ENCODE measurements at places on chromosomes 6 and 20. TPM values are rescaled to one million over a fixed set of nuclear protein-coding genes. Genes with fewer than 3 reads are reported as not detected.

DSP gene
- total RNA-seq, result not detected

LPA gene
- total RNA-seq, result not detected

BPIFB4 gene
- total RNA-seq, result not detected

THBD gene
- 1.1 TPM for total RNA-seq

COL10A1 gene
- not detected for total RNA-seq

HCRTR2 gene
- not detected for total RNA-seq

RAET1G gene
- total RNA-seq, result not detected

DEFB121 gene
- total RNA-seq, result not detected

AURKA gene
- 0.92 TPM for total RNA-seq

TGM3 gene
- not detected for total RNA-seq

PPP1R14C gene
- not detected for total RNA-seq

RAB44 gene
- 0.21 TPM for total RNA-seq

FYN gene
- total RNA-seq, result 455 TPM

ADAM33 gene
- not detected for total RNA-seq

GHRH gene
- total RNA-seq, result not detected

RFX6 gene
- not detected for total RNA-seq

LTA gene
- total RNA-seq, result 26.0 TPM

HLA-F gene
- total RNA-seq, result 629 TPM

TAP1 gene
- 119 TPM for total RNA-seq

DNA sequence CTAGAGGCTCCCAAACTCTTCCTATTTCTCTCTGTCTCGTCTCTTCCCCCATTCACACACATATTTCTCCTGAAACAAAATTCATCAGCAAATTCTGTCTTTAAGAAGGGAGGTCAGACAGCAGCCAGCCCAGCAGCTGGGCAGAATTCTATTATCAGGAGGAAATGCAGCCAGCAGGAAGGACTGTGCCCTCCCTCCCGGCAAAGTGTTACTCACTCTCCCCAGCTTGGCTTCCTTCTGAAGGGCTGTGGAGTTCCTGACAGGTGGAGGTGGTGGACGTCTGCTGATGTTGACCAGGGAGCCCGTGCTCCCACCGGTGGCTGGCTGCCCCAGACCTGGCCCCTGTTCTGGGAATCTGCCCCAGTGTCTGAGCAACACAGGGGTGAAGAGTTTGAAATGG, 37.3 kb downstream of the KCNB1 start:
- DNase-seq, result no peak

GRCh38 chr6:116217069-116217468, 36.8 kb downstream of the TSPYL4 start:
- no peak for DNase-seq

DNA sequence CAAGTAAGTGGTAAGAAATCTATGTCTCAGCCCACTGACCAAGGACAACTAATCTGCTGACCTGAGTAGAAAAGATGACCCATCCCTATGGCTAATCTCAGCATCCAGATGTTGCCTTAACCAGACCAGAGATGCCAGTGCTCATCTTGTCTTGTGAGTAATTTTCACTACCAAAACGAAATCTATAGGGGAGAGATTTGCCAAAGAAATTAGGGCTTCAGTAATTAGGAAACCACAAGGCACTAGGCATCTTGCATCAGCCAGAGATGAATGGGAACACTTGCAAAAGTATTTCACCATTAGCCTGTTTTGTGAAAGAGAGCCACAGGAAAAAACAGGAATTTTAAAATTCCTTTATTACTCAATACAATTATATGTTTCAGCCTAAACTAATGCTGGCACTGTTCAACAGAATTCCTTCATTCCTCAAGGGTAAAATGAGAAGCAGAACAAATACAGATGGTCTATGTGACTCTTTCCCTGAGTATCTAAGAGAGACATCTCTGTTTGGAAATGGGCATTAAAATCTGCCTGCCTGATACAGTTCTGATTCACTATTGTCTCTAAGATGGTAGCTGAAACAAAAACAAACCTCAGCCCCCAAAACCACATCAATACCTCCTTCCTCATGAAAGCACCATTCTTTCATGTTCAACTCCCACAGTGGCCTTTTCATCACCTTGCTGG, 87.8 kb downstream of the GMDS start:
- DNase-seq, result no peak

- peak; percentile 100 for DNase-seq
Observed at GRCh38 chr6:32195652-32195901, 3.1 kb upstream of the GPSM3 start.

GRCh38 chr20:51910321-51911050, 108.2 kb upstream of the SALL4 start:
- DNase-seq, result no peak

GRCh38 chr6:168999392-168999791, 254.3 kb downstream of the THBS2 start:
- no peak for DNase-seq

DNA sequence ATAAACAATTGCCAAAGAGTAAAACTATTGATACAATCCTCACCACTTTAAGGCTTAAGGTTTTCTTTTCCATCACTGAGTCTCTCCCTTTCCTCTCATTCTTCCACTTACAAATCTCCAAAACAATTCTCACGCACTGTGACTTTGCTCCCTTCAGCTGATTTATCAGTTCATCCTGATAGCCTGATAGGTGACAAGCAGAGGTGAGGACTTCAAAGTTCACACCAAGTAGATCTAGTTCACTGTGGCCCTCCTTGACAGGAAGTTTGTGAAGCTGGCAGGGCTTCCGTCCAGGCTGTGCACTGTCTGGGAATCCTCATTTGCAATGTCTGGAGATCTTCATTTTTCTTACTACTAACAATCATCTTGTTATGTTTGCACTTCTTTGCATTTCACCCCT, 35.2 kb upstream of the POU5F1 start:
- DNase-seq, result no peak

DNA sequence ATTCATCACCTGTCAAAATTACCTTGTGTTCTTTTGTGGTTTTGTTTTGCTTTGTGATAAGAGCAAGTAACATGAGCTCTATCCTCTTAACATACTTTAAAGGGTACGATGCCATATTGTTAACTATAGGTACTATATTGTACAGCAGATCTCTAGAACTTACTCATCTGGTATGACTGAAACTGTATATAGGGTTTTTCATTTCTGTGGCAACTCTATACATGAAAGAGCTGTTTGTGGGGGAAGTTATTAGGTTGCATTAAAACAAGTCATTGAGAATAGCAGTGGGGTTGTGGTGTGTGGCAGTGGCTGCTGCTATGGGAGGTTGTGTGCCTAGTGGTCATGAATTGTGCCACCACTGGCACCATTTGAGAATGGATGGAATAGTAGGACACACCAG, 268.4 kb downstream of the KCNQ5 start:
- no peak for DNase-seq

GRCh38 chr20:63351811-63352591, 9.1 kb downstream of the CHRNA4 start:
- DNase-seq, result no peak

GRCh38 chr6:44481056-44481455, 93.5 kb downstream of the CDC5L start:
- DNase-seq, result no peak

DNA sequence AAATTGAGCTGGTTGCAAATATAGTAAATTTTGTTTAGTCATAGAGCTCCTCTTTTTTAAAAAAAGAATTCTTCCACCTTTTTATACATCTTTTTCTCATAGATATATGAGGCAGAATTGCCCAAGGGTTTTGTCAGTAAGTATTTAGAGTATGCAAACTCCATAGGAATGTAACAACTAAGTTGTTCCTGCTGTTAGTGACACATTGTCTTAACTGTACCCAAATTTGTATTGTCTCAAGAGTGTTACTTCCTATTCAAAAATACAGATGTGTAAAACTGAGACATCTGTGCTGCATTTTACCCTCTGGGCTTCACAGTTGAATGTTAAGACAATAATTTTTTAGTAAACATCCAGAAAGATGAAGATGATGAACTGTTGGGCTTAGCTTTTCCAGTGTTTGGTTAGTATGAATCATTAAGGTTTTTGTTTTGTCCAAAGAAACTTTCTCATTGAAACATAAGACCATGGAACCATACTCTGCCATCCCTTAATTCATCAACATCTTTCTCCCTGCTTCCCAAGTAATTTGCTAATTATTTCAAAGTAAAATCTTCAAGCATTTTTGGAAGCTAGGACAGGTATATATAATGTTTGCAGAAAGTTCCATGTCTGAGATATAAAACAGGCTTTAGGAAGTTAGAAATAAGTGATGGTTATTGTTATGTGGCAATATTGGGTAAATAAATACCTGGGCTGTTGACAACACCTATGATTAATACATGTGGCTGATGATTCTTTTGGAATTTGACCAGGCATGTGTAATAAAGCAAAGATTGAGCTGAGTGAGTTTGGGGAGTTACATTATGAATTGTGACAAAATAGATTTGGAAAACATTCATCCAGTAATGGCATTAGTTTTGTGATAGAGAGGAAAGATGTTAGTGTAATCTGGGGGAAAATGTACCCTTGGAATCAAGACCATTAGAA, 11.2 kb downstream of the OGFRL1 start:
- DNase-seq, result no peak

DNA sequence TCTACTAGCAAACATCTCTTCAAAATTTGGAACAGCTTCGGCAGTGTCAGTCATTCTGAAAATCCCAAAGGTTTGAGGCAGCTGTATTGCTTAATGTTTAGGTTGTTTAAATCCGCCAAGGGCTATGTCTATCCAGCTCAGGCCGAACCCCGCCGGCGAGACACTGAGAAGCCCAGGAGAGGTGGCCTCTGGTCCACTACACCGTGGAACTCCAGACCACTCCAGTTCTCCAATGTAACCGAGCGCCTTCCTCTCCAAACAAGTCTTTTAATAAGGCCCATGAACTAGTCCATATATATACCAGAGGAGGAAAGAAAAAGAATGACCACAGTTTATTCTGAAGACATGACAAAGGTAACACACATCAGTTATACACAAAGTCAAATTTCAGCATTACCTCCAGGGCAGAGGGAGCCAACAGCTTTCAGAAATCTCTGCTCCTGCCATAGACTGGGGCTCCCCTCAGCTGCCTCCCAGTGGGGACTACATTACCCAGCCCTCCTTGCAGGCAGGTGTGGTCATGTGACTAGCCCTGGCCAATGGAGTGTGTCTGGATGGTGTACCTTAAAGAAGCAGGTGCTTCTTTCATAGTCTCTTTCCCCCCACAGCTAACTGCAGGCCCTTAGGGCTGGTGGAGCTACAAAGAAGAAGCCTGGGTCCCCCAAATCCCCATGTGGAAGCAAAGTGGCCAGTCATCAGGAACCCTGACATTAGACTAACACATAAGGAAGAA, at the start of gene RAMACL:
Gene RAMACL (minus strand): TSS at position 255 of the 733 bp plus-strand sequence. CDS start 201 bp downstream, at position 54.
- DNase-seq, result no peak

GRCh38 chr20:22601361-22602141, 17.2 kb upstream of the FOXA2 start:
- DNase-seq, result no peak

GRCh38 chr20:8262721-8263120, 130.7 kb downstream of the PLCB1 start:
- no peak for DNase-seq

- no peak for DNase-seq
Observed at GRCh38 chr6:5553767-5554166, 292.5 kb downstream of the FARS2 start.

GRCh38 chr6:1610497-1611321, 994 bp downstream of the FOXC1 start:
- DNase-seq, result no peak

DNA sequence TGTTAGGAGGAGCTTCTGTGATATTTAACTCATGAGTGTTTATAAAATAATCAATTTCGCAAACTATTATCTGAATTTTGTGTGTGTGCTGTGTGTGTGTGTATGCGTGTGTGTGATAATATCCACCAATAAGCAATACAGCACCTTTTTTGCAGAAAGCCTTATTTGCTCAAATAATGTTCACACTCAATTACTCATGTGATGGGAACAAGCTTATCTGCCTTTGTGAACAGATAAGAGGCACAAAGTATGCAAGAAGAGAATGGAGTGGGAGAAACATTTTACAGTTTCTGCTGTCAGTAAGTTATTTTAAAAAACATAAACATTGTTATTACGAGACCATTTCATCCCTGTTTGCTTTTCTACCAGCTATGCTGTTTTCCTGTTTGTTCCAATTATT, 36.7 kb upstream of the PTPRK start:
- DNase-seq, result no peak

GRCh38 chr20:16229813-16230212, 343.4 kb downstream of the KIF16B start:
- DNase-seq, result no peak

DNA sequence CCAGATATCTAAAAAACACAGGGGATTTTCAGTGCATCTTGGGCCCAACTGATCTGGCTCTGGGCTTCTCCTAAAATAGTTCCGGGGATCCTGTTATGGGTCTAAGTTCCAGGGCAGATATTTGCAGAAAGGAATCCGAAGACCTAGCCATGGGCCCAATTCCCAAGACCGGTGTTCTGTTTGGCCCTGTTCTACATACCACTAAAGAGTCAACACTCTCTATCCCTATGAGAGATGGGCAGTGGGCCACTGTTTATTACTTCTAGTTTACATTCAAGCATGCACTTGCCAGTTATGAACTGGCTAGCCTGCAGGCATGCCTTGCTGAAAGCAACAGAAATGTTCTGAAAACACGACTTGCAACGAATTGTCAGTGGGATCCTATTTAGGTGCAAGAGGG, 87.4 kb upstream of the PLCB4 start:
- DNase-seq, result no peak

GRCh38 chr6:159819932-159820640, 20.0 kb downstream of the PNLDC1 start:
- no peak for DNase-seq

DNA sequence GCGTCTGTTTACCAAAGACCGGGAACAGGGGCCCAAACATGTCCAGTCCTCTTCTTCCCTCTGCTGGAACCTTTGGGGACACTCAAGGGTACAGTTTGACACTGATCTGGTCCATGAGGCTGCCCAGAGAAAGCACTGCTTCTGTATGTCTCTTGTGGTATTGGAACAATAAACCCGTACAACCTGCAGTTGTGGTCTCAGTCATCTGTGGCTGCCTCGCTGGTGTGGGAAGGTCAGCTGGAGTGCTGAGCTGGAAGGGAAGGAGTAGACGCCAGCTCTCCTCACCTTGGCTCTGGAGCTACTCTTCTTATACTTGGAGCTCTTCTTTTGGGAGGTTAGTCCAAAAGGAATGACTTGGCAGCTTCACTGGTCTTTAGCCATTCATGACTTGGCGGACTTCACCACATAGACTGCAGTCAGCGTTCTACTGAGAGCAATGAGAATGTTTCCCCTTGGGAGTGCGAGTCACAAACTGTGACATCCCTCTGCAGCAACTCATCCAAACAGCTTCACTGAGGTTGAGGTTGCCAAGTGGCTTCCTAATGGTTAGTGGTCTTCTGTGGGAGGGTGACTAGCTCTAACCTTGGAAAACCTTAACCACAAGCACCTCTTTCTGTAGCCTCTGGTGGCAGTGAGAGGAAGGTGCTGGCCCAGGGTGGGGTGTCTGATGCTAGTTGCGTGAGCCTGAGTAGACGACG, 81.2 kb downstream of the ASXL1 start:
- no peak for DNase-seq

- DNase-seq, result no peak
Observed at GRCh38 chr6:147033267-147033666, 170.9 kb upstream of the STXBP5 start.

GRCh38 chr20:35171753-35172433, at the start of gene PROCR:
TSS of gene PROCR (plus strand) at chr20:35172072. CDS start at chr20:35172155, 83 bp downstream.
- no peak for DNase-seq

All from T-helper 17 cell (primary cell).